ENCODE measurements at places on chromosomes 3 and 15. TPM values are rescaled to one million over a fixed set of nuclear protein-coding genes. Genes with fewer than 3 reads are reported as not detected.

AADAC gene
- not detected for total RNA-seq

PRTG gene
- 3.0 TPM for total RNA-seq

ATP11B gene
- total RNA-seq, result 68.8 TPM

CRYBG3 gene
- 13.4 TPM for total RNA-seq

DAZL gene
- total RNA-seq, result not detected

ABCF3 gene
- total RNA-seq, result 62.1 TPM

CLDN1 gene
- 2.0 TPM for total RNA-seq

UROC1 gene
- not detected for total RNA-seq

CCR3 gene
- not detected for total RNA-seq

CPNE9 gene
- total RNA-seq, result not detected

ANKRD63 gene
- not detected for total RNA-seq

PSMA4 gene
- total RNA-seq, result 97.5 TPM

- no peak for DNase-seq
- H3K27me3 ChIP-seq, result no peaks in the 10 kb centered on the region
- no peaks in the 10 kb centered on the region for H3K4me1 ChIP-seq
- peaks cover 3% of the 10 kb centered on the region for H3K36me3 ChIP-seq
- H3K27ac ChIP-seq, result no peak overlapping the region
Measured at GRCh38 chr3:138688871-138689299, 80.3 kb downstream of the FAIM start.

- no peak overlapping the region for H3K4me3 ChIP-seq
- H3K4me1 ChIP-seq, result peaks cover 4% of the 10 kb centered on the region
- no peaks in the 10 kb centered on the region for H3K36me3 ChIP-seq
Measured at GRCh38 chr3:132563420-132564069, 33.5 kb upstream of the ACKR4 start.

DNA sequence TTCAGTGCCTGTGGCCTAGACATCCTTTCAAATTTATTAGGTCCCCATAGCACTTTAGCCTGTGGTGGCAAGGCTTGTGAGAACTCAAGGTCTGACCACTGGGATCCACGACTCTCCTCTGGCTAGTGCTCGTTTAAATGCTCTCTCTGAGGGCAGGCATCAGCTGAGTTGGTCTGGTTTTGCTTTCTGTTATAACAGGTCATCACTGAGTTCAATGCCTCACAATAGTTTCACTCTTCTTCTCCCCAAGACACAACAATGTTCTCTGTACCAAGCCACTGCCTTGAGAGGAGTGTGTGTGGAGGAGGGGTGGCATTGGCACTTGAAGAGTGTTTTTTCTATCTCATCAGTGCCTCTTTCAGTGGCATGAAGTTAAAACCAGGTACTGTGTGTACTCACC, 7.6 kb downstream of the OR5K4 start:
- no peak overlapping the region for H3K27ac ChIP-seq
- no peaks in the 10 kb centered on the region for H3K4me1 ChIP-seq
- no peaks in the 10 kb centered on the region for H3K36me3 ChIP-seq
- H3K27me3 ChIP-seq, result no peaks in the 10 kb centered on the region
- DNase-seq, result no peak

DNA sequence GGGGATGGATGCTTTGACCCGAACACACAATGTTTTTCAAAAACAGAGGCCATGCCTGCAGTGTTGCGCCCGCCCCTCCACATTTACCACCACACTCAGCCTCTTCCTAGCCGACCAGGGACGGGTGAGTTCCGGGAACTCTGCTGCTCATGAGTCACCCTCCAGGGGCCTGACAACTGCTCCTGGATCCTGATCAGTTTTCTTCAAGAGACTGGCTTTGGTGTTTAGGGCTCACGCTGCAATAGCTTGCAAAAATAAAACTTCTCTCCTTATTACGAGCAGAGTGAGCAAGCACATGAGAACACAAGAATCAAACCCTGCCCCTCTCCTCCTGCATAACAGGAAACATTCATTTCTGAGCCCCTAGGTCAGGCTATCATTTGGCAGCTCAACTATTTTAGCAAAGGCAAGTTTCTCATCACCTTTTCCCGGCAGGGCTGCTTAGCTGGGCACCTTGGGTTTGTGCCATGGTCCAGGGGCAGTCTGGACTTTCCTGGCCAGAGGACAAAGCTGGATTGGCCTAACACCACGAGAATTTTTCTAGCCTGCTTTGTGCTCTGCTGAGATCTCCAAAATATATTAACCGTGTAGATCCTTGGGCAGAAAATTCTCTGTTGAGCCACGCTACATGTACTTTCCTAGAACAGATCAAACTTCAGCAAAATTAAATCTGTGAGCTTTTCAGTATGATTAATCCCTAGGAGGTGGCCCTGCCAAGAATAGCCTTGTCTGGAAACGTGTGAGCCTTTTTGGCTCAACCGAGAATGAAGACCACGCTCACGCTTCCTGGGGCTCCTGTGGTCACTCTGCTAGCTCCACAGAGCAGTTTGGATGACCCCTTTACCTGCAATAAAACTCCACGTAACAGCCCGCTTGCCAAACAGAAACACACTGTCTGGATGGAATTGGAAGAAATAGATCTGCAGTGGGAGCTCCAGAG, 52.7 kb upstream of the SPATA12 start:
- peaks cover 32% of the 10 kb centered on the region for H3K4me1 ChIP-seq
- DNase-seq, result peak; percentile 72
- H3K27me3 ChIP-seq, result no peaks in the 10 kb centered on the region

GRCh38 chr3:76308541-76308940, 523.2 kb upstream of the ZNF717 start:
- no peak overlapping the region for H3K27ac ChIP-seq
- no peak overlapping the region for H3K4me3 ChIP-seq
- H3K4me1 ChIP-seq, result no peaks in the 10 kb centered on the region
- DNase-seq, result no peak
- no peaks in the 10 kb centered on the region for H3K27me3 ChIP-seq

- H3K27ac ChIP-seq, result peak overlapping the region; percentile 33
- no peaks in the 10 kb centered on the region for H3K27me3 ChIP-seq
- peaks cover 46% of the 10 kb centered on the region for H3K36me3 ChIP-seq
- no peak for DNase-seq
Measured at GRCh38 chr15:73948982-73949381, 22.7 kb downstream of the LOXL1 start.

- H3K36me3 ChIP-seq, result no peaks in the 10 kb centered on the region
- DNase-seq, result no peak
Measured at GRCh38 chr3:120450600-120451271, at the start of gene FSTL1. TSS of gene FSTL1 (minus strand) at chr3:120450992. CDS start at chr3:120450746, 246 bp downstream.

- no peaks in the 10 kb centered on the region for H3K4me1 ChIP-seq
- H3K4me3 ChIP-seq, result no peak overlapping the region
- H3K27ac ChIP-seq, result no peak overlapping the region
- no peak for DNase-seq
- H3K27me3 ChIP-seq, result no peaks in the 10 kb centered on the region
Measured at GRCh38 chr3:34851137-34851536, 788.2 kb upstream of the ARPP21 start.

DNA sequence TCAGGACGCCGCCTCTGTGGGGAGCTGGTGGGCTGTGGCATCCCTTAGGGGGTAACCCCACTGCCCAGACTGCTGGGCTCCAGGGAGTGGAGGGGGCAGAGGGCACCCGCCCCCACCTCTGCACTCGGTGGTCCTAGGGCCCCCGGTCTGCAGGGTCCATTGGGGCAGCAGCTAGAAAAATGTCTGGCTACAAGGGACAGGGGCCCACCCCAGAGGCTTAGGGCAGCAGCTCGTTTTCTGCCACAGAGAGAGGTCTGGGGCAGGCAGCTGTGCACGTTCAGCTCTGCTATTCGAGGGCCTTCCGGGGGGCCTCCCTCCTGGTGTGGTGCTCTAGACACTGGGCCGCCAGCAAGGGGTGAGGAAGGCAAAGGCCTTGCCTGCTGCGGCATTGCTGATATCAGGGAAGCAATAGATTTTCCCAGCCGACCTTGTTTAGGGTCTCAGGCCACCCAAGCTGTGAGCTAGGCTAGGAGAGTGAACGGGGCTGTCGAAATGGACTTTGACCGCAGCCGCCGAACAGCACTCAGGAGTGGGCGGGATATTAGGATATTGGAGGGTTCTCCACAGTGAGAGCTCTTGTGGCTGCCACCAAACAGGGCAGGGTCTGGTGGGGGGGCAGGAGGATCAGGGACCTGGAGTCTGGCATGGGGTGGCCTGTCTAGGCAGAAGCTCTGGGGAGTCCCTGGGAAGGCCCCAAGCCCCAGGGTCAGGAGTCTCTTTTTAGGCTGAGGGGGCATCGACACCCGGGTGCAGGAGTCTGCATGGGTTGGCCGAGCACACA, 61.4 kb upstream of the KLF13 start:
- H3K36me3 ChIP-seq, result no peaks in the 10 kb centered on the region

DNA sequence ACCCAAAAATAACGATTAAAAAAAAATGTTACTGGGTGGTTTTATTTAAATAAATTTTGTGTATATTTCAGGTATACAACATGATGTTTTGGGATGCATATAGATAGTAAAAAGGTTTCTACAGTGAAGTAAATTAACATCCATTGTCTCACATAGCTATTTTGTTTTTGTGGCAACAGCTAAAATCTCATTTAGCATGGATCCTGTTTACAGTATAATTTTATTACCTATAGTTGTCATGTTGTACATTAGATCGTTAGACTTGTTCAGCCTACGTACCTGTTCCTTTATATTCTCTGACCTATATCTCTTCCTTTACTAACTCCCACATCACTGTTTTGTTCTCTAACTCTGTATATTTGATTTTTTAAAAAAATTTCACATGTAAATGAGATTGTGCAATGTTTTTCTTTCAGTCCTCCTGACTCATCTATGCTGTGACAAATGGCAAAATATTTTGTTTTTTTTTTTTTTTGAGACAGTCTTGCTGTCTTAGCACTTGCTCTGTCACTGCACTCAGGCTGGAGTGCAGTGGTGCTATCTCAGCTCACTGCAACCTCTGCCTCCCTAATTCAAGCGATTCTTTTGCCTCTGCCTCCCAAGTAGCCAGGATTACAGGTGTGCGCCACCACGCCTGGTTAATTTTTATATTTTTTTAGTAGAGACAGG, 45.6 kb downstream of the OIP5 start:
- no peak for DNase-seq
- peaks cover 20% of the 10 kb centered on the region for H3K36me3 ChIP-seq
- H3K4me3 ChIP-seq, result no peak overlapping the region
- H3K27me3 ChIP-seq, result no peaks in the 10 kb centered on the region
- peaks cover 11% of the 10 kb centered on the region for H3K4me1 ChIP-seq
- no peak overlapping the region for H3K27ac ChIP-seq

DNA sequence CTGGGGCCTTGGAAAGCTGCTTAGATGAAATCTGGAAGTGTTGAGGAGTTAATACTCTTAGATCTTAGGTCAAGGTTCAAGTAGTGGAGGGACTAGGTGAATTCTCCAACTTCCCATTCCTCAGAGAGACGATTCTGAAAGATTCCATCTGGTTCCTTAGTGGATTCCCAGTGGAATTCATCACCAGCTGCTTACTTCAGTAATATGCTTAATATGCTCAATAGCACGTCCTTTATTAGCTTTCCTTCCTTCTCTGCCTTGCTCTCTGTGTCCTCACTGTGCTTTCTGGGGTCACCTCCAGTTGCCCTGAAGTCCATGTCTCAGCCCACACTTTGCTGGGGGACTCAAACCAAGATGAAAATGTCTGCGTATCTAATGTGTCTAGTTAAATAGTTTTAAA, 31.0 kb downstream of the CEP63 start:
- H3K27ac ChIP-seq, result no peak overlapping the region
- H3K27me3 ChIP-seq, result no peaks in the 10 kb centered on the region
- H3K4me1 ChIP-seq, result no peaks in the 10 kb centered on the region
- DNase-seq, result no peak
- no peak overlapping the region for H3K4me3 ChIP-seq

DNA sequence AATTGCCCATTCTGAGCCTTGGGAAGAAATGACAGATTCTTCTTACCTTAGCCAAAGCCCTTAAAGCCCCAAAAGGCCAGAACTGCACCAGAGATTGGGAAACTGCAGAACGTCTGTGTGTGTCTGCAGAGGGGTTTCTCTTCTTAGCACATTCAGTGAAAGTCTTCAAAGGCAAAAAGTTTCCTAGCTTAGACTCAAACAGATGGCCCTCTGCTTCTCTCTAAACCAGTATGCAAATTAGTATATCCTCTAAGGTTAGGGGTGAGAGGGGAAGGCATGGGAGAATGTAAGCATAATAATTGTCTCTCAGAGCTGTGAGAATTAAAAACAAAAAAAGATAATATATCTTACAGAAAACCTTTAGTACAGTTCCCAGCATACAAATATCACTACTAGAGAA, 334.0 kb upstream of the MCTP2 start:
- H3K4me3 ChIP-seq, result no peak overlapping the region
- no peaks in the 10 kb centered on the region for H3K36me3 ChIP-seq
- no peaks in the 10 kb centered on the region for H3K27me3 ChIP-seq

DNA sequence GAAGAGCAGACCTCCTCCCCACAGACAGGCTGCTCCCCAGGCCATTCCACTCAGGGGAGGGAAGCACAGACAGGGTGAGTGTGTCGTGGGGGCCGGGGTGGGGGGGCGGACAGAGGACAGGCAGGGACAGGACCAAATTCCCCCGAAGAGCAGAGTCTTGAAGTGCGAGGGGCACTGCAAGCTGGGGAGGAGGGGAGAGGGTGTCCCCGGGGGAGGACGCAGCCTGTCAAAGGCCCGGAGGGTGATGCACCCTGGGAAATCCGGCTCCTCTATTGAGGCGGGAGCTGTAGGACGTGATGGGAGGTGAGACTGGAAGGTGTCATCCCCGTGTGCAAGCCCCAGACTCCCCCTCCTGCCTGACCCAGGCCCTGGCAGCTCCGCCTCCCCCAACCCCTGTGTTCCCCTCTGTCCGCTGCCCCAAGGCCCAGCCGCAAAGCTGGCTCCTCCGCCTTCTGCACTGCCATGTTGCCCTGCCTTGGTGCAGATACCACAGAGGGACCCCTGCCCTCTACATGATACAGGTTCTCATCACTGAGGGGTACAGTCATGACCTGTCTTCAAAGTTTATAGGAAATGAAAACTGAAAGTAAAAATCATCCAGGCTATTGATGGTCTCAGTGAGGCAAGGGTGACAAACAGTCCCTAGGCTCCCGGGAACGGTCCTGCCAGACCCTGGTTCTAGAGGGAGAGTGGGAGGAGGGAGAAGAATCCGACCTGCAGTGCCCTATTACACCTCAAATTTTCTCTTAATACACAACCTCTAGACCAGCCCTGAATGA, 76.3 kb upstream of the IQSEC1 start:
- no peaks in the 10 kb centered on the region for H3K36me3 ChIP-seq
- DNase-seq, result no peak
- H3K4me3 ChIP-seq, result peak overlapping the region; percentile 17
- no peak overlapping the region for H3K27ac ChIP-seq
- no peaks in the 10 kb centered on the region for H3K4me1 ChIP-seq
- H3K27me3 ChIP-seq, result no peaks in the 10 kb centered on the region

GRCh38 chr3:15330031-15330596, 2.3 kb downstream of the SH3BP5 start:
- peak overlapping the region; percentile 9 for H3K27ac ChIP-seq
- no peaks in the 10 kb centered on the region for H3K27me3 ChIP-seq
- peak; percentile 14 for DNase-seq
- H3K36me3 ChIP-seq, result no peaks in the 10 kb centered on the region
- peak overlapping the region; percentile 95 for H3K4me3 ChIP-seq

DNA sequence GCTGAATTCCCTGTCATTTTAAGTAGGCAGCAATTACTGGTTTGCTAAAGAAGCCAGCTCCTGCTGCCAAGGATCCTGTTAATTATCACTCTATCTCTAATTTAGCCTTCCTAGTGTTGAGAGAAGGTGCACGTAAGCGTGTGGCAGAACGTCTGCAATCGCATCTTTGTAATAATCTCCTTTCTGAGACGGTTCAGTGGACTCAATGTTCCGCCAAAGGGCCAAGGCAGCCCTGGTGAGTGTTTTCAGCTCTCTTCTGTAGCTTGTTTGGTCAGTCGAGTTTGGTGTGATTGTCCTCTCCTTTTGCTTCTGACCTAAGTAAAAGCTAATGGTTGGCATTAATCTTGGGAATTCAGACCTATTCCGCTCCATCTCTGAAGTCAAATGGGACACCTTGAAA, 24.2 kb downstream of the MITF start:
- H3K4me3 ChIP-seq, result no peak overlapping the region
- H3K36me3 ChIP-seq, result no peaks in the 10 kb centered on the region
- no peak for DNase-seq
- peaks cover 47% of the 10 kb centered on the region for H3K4me1 ChIP-seq
- peak overlapping the region; percentile 4 for H3K27ac ChIP-seq
